ENCODE measurements at places on chromosomes 4 and X.

DNA sequence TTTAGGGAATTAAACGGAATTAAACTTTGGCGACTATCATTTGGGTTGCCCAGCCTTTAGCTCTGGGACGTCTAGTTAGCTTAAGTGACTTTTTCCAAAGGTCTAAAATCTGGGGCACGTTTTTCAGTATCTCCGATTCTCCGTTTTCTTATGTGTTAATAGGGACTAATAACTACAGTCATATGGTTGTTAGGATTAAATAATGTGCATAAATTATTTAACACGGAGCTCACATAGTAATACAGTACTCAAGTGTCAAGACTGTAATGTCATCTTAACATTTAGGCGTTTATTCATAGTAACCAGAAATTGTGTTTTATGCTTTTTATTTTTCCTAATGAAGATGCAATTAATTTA lies 466 bp upstream of the CCNA2 start:
- no peak for DNase-seq

- peak; percentile 83 for DNase-seq
These were observed 130.1 kb upstream of the TECRL start for GRCh38 chr4:64539234-64539849.

- DNase-seq: no peak
These were observed 12.1 kb upstream of the TAPT1 start for GRCh38 chr4:16238327-16238726.

- no peak for DNase-seq
These were observed 83.2 kb downstream of the GPAT3 start for GRCh38 chr4:83618991-83619645.

DNA sequence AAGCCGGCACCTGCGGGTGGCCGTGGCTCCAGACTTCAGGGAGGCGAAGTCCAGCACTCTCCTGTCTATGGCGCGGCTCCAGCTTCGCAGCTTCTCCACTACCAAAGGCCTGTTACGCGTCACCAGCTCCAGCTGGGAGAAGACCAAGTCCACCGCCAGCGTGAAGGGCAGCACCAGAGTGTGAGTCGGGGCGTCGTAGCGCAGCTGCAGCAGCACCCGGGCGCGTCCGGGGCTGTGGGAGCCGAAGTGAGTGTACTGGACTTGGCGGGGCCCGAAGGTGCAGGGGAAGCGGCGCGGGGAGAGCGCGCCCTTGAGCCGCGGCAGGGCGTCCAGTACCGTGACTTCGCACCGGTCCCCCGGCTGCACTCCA lies 444 bp downstream of the FREM3 start:
- DNase-seq: peak; percentile 81

DNA sequence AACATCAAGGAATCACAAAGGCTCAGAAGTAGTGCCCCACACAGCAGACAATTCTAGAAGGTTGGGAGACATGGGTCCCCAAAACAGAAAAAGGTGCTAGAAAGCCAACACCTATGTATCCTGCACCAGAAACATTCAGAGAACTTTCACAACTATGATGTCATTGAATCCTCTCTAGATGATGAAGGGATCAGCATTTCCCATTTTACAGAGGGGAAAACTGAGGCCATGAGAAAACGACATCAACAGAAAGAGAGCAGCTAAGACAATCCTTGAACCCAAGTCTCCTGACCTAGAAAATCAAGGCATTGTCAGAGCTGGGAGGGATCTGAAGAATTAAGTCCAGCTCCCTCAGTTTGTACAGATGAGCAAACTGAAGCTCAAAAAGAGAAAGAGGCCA lies 3.3 kb downstream of the KCND1 start:
- no peak for DNase-seq

DNA sequence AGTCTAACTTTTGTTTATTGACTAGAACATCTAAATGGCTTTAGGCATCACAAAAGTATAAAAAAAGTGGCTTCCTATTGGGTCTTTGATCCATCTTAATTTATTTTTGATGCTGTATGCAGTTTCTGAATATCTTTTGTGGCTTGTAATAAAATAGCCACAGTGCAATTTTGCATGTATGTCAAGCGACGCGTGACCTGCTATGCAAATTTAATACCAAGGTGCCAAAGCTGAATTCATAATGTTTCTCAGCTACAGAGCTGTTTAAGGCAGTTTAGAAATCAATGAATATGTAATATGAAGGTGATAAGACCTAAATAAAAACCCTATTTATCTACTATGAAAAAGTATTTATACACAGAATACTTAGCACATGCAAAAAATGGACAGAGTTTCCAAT lies 197.8 kb downstream of the AFF2 start:
- DNase-seq: no peak

GRCh38 chrX:132395645-132396044 lies 93.2 kb downstream of the MBNL3 start:
- DNase-seq: no peak

- DNase-seq: no peak
These were observed 156.4 kb upstream of the PCDH10 start for GRCh38 chr4:132992686-132993085.

DNA sequence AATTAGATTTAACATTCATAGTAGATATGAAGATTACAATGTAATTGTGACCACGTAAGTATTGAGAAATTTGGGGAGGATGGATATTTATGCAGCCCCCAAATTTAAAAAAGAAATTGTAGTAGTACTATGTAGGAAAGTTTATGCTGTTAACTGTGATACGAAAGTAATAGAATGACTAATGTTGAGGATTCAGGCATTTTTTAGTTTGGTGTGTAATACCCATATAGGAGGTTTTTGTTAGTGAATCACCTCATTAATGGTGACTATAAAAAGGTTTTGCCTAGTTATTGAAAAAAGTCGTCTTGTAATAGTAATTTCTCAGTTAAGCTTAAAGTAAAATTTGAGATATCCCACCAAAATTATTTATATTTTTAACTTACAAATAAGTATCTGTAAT lies 67.2 kb downstream of the SMARCAD1 start:
- no peak for DNase-seq

DNA sequence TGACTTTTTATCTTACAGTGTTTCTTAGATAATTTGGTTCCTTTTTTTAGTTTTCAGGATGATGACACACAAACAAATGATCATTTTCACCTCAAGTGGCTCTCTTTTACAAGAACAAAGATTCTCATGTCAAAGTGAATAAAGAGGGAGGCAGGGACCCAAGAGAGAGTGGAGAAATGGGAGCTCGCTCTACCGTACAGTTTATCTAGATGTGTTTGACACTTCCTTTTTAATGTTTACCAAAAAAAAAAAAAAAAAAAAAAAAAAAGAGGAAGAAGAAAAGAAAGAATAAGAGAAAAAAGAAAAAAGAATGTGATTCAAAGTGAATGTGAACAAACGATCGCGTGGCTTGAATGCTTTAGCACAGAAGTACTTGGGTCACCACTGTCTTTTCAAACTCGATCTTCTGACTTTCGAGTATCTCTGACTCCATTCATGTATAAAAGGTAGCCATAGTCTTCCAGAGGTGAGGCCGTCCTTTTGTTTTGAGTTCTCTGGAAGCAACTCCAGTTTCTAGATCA lies 75.6 kb upstream of the GRXCR1 start:
- DNase-seq: no peak

- DNase-seq: peak; percentile 59
These were observed 168.8 kb upstream of the FAM47A start for GRCh38 chrX:34300871-34301270.

DNA sequence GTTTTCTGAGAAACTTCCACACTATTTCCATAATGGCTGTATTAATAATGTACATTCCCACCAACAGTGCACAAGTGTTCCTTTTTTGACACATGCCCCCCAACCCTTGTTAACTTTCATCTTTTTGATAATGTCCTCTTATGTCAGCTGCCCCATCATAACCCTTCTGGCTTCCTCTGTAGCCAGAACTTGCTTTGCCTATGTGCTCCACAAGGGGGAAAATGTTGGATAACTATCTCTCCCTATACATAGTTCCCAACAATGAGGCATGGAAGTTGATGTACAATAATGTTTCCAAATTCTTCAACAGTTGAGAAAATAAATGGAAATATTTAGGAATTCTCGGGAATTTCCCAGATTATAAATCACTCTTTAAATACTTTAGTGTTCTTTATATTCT lies 142.9 kb downstream of the ASB9 start:
- DNase-seq: no peak

DNA sequence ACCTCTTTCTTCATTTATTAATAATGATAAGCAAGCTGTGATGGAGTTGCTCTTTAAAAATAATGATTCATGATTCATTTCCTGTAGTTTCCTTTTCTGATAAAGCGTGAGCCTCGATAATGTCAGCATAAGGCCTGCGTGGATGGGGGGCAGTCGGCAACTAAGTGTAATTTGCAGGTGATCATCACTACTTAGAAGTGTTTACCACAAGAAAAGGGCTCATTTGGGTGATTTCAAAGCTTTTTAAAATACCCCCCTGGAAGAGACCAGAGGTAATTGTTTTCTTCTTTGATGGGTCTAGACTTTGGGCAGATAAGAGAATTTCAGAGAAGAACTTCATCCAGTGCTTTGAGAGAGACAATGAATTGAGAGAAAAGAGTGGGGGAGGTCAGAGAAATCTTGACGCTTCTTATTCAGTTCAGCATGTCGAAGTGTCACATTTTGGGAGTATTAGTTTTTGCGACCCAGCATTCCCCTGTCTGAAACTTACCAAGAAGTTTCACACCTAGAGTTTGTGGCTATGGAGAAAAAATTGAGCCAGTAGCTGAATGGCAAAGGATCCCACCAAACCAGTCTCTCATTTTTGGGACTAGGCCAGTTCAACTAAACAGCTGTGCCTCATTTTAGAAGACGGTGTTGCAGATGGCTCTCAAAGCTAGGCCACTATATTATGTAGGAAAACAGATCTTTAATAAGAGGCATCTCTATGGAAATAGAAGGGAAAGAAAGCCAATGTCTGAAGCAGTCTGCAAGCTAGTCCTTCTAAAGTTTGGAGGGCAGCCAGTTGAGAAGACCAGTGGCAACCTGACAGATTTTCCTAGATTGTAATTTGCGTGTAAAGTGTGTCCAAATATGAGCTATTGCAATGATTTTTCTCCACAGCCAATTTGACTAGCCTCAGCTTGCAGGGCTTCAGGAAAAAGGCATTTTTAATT lies 171.0 kb upstream of the PPP1R2C start:
- DNase-seq: no peak

- no peak for DNase-seq
These were observed 242.3 kb upstream of the GPRIN3 start for GRCh38 chr4:89549907-89550306.

DNA sequence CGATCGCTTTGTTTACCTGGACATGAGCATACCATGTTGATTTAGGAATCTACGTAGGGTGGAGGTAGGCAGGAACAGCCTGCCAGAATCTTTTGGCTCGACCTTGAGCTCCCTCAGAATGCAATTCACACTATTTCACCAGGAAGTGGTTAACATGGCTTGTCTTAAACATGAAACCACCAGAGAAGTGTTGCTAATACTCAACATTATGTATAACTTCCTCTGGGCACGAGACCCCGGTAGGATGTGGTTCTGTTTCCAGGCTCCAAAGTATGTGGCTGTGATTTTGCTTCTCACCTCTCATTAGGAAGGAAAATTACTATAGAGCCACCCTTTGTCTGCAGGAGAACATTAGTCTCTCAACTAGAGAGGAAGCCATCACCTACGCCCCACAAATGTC lies 59.0 kb upstream of the VCX3B start:
- DNase-seq: no peak

GRCh38 chr4:168537571-168537970 lies 40.7 kb downstream of the PALLD start:
- DNase-seq: no peak

GRCh38 chr4:139493176-139493575 lies 39.3 kb downstream of the RAB33B start:
- no peak for DNase-seq

GRCh38 chr4:5003372-5003857 lies 15.8 kb downstream of the CYTL1 start:
- no peak for DNase-seq

DNA sequence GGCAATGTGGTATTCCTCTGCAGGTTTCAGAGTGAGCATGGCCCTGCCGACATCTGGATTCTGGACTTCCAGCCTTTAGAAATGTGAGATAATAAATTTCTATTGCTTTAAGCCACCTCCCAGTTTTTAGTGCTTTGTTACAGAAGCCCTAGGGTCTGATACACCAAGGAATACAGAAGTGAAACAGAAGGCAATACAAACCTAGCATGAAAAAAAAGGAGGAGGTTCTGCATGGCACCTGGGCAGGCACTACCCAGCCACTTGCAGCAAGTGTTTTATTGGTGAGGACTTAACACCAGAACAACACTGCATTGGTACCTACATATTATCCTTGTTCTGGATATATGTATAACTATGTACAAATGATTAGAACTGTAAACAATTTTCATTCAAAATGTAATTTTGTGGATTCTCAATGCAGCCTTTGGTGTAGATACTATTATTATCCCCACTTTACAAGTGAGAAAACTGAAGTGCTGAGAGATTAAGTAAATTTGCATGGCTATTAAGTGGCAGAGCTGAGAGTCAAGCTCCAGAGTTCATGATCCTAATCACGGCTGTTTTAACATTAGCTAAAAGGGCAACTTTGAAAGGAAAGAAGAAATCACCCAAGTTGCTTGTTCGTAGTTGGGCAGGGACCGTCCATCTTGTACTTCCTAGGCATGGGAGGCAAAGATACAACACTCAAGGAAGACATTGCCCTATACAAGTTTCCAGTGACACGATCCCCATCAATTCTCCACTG lies 71.8 kb downstream of the IL21 start:
- no peak for DNase-seq

- DNase-seq: no peak
These were observed 170.0 kb downstream of the RELL1 start for GRCh38 chr4:37516057-37516775.

- no peak for DNase-seq
These were observed 85.6 kb downstream of the ANTXR2 start for GRCh38 chr4:79987401-79987800.

GRCh38 chrX:87900320-87900908 lies 382.8 kb downstream of the KLHL4 start:
- no peak for DNase-seq

- no peak for DNase-seq
These were observed 324.0 kb downstream of the ARHGAP10 start for GRCh38 chr4:148055844-148056243.

GRCh38 chrX:12580548-12580947 lies 210.7 kb upstream of the PRPS2 start:
- no peak for DNase-seq

GRCh38 chrX:119698845-119699244 lies 5.9 kb upstream of the SEPTIN6 start:
- DNase-seq: peak; percentile 90
